T-helper 1 cell (primary cell): ENCODE measurements at places on chromosomes 4 and X.

DNA sequence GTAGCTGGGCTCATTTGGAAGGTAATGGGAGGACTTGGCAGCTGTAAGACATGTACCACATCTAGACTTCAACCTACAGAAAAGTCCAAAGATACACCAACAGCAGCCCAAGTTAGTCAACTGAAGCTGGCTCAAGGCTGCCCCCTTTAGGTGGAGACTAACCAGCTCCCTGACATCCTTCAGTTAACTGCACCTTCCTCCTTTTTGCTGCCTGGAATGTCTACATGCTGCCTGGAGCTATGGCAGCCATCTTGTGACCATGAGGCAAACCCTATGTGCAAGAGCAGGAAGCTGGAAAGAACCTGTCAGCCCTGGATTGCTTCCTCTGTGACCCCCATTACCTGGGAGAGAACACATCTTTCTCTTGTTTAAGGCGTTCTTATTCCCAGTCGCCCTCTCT lies 25.8 kb downstream of the ARSD start:
- DNase-seq = no peak

DNA sequence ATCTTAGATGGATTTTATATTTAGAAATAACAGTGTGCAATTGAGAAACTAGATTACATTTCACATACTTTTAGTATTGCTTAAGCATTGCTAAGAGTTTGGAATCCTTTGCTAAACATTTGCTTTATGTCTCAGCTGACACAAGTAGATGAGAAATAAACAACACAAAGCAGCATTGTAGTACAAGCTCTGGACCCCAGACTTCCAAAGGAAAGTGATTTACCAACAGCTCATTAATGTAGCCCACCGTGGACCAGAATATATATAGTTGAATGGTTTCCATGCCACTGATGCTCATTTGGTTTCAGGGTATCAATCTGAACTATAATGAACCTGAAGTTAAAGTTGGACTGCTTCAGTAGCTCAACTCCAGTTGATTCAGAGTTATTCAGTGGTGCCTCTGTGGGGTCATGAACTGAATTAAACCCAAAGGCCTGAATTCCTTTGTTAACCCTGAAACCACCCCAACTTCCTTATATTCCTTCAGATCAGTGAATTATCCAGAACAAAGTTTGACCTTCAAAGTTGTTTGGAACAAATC lies 132.1 kb upstream of the NEIL3 start:
- DNase-seq = no peak

DNA sequence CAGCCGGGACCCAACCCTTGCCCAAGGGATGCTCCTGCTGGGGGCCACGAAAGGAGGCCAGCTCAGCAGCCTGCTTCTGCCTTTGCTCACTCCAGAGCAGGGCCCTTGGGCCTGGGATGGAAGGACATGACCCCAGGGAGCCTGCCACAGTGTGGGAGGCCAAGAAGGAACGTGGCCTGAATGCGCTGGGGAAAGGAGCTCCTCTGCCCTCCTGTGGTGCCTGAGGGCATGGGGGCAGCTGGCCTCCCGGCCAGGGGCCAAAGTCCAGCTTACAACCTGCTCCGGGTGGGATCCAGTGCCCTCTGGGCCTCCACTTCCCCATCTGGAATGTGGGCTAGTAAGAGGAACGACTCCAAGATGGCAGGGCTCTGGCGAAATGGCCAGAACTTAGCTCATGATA lies 2.0 kb upstream of the ATP2B3 start:
- DNase-seq = no peak

GRCh38 chrX:106698693-106699092 lies 27.8 kb upstream of the RNF128 start:
- DNase-seq = no peak

DNA sequence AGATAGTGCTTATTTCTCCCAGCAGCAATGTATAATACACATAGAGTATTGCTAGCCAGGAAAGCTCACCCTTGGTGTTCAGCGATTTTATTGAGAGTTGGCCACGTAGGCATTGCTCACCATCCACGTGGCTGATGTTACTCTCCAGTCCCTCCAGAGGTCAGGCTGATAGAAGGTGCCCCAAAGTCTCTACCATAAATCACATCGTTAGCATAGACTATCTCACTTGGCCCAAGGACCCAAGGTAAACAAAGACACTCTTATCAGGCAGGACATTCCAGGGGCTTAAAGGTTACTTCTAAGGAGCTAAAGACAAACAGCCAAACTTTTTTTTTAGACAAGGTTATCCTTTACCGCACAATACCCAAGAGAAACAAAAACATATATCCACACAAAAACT lies 30.3 kb upstream of the RGN start:
- no peak for DNase-seq

DNA sequence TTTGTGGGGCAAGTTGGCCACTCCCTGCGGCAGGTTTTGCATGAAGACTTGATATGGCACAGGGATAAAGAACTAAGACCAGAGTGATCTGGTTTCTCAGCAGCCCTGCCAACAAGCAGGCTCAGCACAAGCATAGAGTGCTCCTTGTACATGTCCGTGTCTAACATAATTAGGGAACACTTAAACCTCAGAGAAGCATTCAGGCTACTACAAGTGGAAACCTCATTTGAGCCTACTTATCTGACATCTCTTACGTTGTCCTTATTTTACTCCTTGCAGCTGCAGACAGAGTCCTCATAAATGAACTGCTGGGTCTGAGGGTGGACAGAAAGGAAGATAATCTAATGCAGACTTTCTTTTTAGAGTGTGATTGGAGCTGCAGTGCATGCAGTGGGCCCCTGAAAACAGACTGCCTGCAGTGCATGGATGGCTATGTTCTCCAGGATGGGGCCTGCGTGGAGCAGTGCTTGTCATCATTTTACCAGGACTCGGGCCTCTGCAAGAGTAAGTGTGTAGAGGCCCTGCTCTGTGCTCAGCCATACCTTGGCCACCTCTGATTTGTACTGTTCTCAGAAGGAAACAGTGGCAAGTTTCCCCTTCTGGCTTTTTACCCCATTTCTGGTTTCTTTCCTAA lies 179.1 kb upstream of the ANXA3 start:
- DNase-seq = no peak

DNA sequence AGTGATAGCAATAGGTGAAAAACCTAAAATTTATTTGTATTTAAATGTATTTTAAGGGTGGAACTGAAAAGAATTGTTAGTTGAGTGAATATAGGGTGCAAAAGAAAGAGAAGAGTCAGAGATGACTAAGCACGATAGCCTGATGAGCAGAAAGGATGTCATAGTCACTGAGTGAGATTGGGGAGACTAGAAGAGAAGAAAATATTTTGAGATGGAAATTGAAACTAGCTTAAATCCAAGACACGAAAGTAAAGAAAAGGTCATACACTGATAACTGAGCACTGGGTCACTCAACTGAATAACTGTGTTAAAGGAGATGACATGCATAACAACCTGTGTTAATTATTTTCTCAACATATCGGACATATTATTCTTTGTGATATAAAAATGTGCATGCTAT lies 55.5 kb downstream of the SPANXN4 start:
- no peak for DNase-seq

GRCh38 chr4:7983296-7983695 lies 43.6 kb upstream of the AFAP1 start:
- no peak for DNase-seq

- no peak for DNase-seq
Observed at GRCh38 chr4:138090918-138091676, 151.1 kb downstream of the SLC7A11 start.

DNA sequence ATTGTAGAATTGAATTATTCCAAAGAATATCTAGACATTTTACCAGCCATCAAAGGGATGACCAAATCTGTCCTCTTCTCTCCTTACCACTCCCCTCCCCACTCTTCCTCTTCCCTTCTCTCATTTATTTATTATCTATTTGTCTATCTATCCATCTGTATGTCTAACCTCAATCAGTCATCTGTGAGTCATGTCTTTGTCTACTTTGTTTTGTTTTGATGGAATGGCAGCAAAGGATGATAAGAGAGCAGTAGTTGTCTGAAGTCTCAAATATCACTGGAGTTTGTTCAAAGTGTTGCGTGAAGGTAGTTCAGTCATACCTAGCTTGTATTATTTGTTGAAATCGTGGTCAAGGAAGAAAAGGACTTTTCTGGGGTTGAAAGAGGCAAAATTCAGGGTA lies 34.7 kb upstream of the PGRMC2 start:
- no peak for DNase-seq

GRCh38 chrX:135581496-135581895 lies 61.0 kb downstream of the INTS6L start:
- DNase-seq = no peak

- DNase-seq = no peak
Observed at GRCh38 chr4:66929748-66930147, 615.6 kb downstream of the CENPC start.

GRCh38 chr4:74018771-74019170 lies 19.7 kb downstream of the CXCL3 start:
- DNase-seq = no peak

DNA sequence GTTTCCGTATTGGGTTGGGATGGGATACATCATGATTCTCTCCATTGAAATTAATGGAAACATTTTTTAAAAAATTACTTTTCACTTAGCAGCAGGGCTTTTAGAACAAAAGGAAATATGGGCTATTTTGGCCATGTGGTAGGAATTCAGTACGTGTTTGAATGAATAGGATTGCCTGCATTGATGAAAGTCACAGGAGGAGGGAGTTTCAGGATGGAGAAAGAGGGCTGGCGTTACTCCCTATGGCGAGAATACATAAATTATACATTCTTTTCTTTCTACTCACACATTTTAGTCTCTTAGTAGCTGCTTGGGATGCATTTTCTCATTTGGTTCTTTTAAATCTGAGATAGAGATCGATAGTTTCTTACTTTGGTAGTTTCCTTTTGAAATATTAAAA lies 100.3 kb upstream of the PDHA1 start:
- no peak for DNase-seq

DNA sequence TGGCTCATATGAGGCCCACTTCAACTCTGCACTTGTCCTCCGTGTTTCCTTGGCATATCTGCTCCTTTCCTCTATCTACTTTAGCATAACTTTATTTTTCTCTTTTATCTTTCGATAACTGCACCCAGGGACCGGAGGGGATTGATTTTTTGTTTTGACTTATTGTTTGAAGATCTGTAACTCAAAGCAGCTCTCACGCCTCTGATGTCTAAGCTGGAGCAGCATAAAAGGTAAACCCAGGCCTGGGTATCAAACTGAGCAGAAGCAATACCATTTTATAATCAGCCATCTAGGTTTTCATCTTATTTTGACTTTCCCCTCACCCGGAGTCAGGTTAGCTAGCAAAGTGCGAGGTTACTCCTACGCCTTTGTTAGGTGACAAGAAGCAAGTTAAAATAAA lies 28.4 kb downstream of the LEF1 start:
- DNase-seq = no peak

DNA sequence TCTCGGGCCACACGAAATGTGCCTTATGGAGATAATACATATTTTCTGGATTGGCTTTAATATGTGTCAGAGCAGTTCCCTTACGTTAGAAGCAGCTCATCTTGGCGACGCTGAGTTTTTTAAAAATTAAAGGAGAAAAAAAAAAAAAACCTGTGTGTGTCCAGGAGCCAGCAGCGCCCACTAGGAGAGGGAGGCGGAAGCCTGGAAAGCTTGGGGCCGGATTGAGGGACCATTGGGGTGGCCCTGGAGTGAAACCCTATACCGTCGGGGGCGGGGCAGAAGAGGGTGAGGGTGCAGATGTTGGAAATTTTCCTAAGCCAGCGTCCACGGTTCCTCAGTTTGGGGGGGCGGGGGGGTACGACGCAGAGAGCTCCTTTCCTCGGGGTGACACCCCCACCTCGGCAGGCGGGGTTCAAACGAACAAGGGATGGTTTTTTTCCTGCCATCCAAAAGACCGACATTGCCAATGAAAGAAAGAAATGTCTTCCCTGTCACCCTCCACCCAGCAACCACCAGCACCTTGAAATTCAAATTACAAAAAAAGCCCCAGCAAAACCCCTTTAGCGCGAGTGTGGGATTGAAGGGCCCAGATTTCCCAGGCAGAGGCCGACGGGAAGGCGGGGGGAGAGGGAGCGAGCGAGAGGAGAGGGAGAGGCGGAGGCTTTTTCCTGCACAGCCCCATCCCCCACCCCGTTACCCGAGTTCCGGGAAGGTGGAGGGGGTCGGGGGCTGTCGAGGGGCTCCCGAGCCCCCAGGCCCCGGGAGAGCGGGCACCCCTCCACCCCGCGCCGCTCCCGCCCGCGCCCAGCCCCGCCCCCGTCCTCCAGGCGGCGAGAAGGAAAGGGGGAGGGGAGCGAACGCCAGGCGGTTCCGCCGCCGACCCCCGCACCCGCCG lies 859 bp downstream of the SMARCA1 start:
- no peak for DNase-seq

DNA sequence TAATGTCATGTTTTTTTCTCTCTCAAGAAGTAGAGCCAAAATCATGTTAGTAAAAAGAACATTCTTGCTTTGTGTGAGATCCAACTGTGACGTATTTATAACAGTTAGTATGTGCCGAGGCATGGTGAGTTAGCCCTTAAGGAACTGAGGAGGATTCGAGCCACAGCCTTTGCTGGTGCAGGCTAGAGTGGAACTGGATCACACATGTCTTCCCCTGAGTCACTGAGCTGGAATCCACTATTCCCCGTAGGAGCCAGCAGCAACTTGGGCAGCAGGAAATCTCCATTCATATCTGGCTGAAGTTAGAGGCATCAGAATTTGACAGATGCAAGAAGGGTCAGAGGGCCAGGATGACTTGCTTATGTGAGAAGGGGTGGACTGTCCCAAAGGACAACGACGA lies 144.6 kb upstream of the KIT start:
- DNase-seq = no peak

- no peak for DNase-seq
Observed at GRCh38 chr4:159481936-159482335, 379.1 kb downstream of the RAPGEF2 start.

DNA sequence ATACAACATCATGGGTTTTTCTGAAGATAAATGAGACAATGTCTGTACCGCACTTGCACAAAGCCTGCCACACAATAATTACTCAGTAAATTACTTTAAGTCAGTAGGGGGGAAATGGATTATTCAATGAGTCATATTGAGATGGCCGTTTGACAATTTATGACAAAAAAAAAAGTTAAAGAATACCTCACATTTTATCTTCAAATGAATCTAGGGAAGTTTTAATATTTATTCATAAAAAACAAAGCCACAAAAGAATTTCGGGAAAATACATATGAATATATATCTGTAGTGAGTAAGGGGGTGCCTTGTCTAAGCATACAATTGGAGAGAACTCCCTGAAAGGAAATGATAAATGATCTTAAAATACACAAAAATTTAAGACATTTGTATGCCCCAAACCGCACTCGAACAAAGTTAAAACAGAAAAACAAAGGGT lies 197.0 kb upstream of the SLC7A11 start:
- DNase-seq = no peak

DNA sequence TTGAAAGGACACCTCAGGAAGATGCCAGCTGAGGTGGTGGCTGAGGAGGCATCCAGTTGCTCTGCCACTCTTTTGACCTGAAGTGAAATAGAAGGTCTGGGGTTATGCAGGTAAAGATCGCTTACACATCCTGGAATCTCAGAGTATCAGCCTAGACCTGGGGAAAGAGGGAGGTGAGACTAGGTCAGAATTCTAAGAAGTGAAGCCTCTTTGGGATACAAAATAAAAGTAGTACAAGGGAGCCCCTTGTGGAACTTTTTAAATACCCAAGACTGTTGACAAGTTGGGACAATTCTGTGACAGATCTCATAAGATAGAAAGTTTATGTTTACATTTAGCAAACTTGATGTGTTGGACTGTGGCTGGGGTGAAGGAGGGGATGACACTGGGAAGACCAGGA lies 263.1 kb downstream of the SPRY1 start:
- DNase-seq = no peak

- no peak for DNase-seq
Observed at GRCh38 chr4:6857009-6857882, 52.4 kb upstream of the TBC1D14 start.

- no peak for DNase-seq
Observed at GRCh38 chr4:37447886-37448285, 203.3 kb downstream of the NWD2 start.

GRCh38 chr4:107035819-107036583 lies at the start of gene DKK2:
DKK2 (minus strand) TSS chr4:107036313; CDS start chr4:107035591, 722 bp downstream.
- DNase-seq = no peak
